Kidney glomerular epithelial cell (primary cell): ENCODE measurements at places on chromosomes 5 and 9.
A peak's percentile ranks its signal among the peaks of the same experiment; 100 is the strongest.

DNA sequence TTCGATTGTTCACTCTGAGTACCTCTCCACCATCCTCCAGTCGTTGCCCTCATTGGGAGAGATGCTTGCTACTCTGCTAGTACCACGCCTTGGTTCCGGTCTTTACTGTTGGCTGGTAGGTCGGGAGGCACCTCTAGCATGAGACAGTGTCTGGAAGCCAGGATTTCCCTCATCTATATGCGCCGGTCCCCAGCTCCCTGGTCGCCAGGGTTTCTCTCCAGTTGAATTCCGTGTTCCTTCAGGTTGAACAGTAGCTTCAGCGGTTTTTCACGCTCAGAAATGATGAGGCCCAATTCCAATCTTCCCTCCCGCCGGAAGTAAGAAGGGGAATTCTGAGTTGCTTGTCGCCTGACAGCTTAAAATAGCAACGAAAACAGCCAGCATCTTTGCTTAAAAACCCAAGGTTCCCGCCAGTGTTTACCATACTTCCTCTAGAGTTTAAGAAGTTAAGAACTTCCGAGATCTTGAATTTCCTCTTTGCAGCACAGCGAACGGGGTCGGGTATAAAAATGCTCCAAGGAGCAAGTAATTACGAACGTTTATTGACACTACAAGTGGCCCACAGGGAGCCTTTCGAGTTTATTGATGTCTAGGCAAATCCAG is 1.3 kb upstream of the ST8SIA4 start:
- no peak for DNase-seq

DNA sequence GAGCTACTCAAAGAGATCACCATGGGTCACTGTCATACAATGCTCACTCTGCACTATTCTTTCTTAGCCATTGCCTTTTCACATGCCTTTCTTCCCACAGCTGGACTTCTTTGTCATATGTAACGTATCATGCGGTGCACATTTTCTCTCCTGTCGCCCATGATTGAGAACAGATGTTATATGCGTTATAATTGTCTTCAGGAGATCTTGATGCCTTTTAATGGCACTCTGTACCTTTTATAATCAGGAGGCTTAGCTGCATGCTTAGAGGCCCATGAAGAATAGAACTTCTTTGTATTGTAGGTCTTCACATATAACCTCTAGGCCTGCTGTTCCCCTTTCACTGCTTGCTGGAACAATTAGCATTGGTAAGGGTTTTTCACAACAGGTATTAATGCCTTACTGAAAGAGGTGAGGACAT is 436.1 kb downstream of the CDH10 start:
- no peak for DNase-seq

DNA sequence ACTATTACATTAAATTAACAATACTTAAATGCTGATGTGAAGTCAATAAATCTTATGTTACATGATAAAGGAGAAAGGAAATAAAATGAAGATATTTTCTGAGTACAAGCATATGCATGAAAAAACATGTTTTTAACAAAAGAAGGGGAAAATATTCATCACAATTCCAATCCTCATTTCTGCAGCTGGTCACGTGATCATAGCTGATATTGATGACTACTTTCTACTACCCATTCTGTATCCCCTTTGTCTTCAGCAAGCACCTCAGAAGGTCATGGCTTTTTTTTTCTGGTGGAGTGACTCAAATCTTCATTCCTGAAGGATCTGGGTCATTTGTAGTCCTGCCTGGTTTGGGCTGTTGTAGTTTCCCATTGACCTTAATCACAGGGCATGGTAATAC is 90.9 kb downstream of the CDO1 start:
- DNase-seq = no peak

DNA sequence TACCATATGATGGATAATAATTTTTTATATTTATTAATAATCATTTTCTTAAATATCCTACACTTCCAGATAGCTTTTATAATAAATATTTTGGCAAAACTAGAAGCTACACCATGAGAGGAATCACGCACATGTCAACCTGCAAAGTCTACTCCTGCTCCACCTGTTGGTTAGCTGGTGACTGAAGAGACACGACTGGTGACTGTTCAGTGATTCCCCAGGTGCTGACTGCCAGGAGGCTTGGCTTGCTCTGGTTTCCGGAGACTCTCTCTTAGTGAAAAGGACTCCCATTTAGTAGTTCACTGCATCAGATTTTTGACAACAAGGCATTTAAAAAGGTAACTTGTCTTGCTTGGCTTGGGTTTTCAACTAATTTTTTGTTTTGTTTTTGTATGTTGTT is 20.9 kb downstream of the GZMA start:
- no peak for DNase-seq

DNA sequence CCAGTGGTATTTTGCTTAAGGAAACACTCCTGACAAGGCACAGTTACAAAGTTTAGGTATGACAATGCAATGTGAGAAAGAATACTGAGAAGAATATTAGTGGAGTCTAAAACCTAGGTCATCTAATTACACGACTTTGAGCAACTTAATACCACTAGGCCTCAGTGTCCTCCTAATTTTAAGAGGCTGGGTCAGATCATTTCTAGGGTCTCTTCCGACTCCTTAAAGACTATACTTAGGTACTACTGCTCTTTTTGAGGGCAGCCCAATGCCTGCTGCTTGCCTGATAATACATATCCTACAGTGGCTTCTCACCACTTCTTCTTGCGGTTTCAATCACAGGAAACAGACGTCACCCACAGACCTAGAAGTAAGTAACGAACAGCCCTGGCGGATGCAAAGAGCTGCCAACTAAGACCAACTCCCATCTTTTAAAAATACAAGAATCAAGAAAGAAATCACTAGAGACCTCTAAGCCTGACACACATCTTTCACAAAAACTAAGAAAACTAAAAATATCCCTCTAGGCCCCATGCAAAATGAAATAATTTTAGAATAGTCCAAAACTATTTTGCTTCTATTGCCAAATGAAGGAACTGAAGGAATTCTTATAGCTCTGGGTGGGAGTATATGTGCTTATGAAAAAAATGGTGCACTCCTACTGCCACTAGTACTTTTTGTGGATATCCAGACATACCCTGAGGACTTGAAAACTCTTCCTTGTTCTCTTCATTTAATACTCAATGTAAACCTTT is 13.1 kb downstream of the DIAPH1 start:
- no peak for DNase-seq

GRCh38 chr9:128077847-128078503 is 9.9 kb downstream of the SLC25A25 start:
- peak; percentile 6 for DNase-seq

- DNase-seq = no peak
Observed at GRCh38 chr5:124740071-124740470, 6.4 kb downstream of the ZNF608 start.

GRCh38 chr5:32735512-32735911 is 24.4 kb downstream of the NPR3 start:
- no peak for DNase-seq

DNA sequence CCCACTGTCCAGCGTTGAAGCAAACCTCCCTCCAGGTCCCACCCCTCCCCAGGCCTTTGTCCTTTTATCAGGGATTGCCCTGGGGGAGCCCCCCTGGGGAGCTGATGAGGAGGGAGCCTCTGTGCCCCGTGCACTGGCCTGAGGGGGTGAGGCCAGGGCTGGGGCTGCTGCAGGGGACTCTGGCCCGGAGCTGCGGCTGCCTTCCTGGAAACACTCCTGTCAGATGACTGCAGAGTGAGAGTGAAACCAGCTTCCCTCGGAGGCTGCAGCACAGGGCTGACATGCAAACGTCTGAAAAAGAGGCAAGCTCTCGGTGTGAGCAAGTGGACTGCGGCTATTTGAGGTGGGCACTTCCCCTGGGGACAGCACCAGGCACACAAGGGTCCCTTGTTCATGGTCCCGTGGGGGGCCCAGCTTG is 4.6 kb upstream of the TRAF2 start:
- no peak for DNase-seq

DNA sequence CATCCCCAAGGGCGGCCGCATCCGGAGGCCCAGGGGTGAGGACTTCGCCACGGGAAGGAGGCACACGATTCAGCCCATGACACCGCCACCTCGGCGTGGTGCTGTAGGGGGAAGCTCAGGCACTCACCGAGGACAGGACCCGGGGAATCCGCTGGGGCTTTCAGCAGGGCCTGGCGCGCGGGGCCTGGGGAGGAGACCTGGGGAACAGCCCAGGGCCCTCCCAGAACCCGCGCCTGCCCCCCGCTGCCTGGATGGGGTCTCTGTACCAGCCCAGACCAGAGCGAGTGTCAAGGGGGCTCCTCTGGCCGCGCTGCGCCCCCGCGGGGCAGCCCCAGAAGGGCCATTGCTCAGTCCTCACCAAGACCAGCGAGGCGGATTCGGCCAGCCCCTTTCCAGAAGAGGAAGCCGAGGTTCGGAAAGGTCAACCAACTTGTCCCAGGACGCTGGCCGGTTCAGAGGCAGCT is 12.8 kb downstream of the COL23A1 start:
- DNase-seq = no peak

GRCh38 chr5:962801-963200 is 45.8 kb upstream of the NKD2 start:
- DNase-seq = no peak

DNA sequence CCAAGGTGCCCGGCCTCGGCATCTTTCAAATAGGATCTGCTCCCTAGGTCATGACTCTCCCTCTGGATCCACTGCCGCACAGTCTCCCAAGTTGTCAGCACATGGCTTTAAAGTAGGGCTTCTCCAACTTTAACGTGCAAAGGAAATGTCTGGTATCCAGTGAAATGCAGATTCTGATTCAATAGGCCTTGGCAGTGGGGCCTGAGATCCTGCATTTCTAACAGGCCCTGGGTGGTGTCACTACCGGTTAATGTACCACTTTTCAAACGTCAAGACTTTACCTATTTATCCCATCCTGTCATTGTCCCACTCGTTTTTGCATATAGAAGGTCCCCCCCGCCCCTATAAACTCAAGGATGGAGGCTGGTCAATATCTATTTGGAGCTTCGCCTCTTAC is 137.6 kb upstream of the ZNF618 start:
- no peak for DNase-seq

DNA sequence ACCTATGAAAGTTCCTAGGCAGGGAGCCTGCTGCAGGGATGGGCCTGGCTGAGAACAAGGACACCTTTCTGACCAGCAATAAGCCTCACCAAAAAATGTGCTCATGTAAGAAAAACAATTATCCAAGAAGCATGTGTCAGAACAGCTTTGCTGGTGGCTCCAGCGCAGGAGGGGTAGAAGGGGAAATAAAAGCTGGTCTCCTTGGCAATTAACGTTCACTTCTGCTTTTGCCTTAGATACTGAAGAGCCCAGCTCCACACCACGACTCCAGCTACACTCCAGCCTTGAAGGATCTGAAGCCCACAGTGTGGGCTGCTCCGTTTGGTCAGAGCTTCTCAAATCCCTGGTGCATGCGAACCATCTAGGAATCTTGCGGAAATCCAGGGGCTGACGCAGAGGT is 107.6 kb upstream of the PHYKPL start:
- DNase-seq = no peak

- DNase-seq = no peak
Observed at GRCh38 chr9:114316605-114317230, 6.2 kb upstream of the ORM1 start.

DNA sequence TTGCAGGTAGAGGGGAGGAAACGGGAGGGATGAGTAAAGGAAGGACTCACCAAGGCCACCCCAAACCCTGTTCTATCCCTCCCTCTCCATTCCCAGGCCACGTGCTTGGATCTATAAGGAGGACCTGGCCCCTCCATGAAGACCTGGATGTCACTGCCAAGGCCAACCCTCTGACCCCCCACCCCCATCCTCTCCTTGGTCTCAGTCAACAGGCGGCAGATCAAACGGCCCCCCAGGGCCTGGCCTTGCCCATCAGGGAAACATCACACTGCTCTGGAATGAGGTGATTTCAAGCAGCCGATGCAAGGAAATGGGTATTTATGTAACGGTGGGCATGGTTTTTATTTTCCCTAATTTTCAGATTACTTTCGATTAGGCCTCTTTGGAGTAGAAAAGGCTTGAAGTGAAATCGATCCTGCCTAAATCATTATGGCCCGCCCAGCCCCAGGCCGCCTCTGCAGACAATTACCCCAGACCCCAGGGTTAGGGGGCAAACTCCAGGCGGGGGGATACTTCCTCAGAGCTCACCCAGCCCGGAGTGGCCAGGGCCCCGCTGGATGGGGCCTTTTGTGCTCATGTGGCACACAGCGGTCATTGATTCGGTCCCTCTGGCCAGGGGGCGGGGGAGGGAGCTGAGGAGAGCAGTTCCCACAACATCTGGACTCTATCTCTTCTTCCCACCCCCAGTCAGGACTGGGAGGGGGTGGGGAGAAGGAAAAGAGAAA is 125.3 kb downstream of the PHF2 start:
- no peak for DNase-seq

GRCh38 chr5:109690242-109690974 is 681 bp downstream of the MAN2A1 start:
- DNase-seq = peak; percentile 41

- no peak for DNase-seq
Observed at GRCh38 chr5:96081276-96081858, 119.7 kb upstream of the ELL2 start.

DNA sequence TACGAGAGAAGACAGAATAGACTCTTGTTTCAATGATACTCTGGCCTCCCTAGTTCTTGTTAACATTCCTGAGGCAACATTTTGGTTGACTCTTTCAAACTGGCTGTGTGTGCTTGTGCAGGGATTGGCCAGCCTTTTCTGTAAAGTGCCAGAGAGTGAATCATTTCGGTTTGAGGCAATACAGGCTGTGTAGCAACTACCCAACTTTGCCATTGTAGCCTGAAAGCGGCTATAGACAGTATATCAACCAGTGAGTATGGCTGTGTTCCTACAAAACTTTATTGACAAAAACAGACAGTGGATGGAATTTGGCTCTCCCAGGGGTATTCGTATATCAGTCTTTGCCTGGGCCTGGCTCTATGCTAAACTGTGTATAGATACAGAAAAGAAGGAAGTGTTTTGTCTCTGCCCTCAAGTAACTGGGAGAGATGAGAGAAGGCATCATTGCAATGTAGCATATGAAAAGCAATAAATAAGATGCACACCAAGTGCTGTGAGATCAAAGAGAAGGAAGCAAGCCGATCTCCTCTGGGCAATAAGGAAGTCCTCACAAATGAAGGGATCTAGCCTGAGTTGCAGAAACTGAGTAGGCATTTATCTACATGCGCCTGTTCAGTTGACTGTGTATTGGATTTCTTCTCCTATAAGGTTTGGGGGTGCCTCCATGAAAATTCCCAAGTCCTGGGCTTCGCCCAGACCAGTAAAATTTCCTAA is 568.0 kb upstream of the KLF4 start:
- DNase-seq = peak; percentile 67

- no peak for DNase-seq
Observed at GRCh38 chr5:179354305-179354882, 9.1 kb upstream of the ADAMTS2 start.

- no peak for DNase-seq
Observed at GRCh38 chr9:92501671-92502393, 19.5 kb upstream of the ASPN start.

GRCh38 chr9:133991214-133991921 is 756 bp downstream of the VAV2 start:
- no peak for DNase-seq
